ENCODE measurements at places on chromosomes 7 and 10.
A peak's percentile ranks its signal among the peaks of the same experiment; 100 is the strongest.

- no peak for DNase-seq
Observed at GRCh38 chr10:99395750-99396445, 34.5 kb downstream of the GOT1 start.

GRCh38 chr7:134829380-134829986 lies 50.0 kb downstream of the CALD1 start:
- no peak for DNase-seq

DNA sequence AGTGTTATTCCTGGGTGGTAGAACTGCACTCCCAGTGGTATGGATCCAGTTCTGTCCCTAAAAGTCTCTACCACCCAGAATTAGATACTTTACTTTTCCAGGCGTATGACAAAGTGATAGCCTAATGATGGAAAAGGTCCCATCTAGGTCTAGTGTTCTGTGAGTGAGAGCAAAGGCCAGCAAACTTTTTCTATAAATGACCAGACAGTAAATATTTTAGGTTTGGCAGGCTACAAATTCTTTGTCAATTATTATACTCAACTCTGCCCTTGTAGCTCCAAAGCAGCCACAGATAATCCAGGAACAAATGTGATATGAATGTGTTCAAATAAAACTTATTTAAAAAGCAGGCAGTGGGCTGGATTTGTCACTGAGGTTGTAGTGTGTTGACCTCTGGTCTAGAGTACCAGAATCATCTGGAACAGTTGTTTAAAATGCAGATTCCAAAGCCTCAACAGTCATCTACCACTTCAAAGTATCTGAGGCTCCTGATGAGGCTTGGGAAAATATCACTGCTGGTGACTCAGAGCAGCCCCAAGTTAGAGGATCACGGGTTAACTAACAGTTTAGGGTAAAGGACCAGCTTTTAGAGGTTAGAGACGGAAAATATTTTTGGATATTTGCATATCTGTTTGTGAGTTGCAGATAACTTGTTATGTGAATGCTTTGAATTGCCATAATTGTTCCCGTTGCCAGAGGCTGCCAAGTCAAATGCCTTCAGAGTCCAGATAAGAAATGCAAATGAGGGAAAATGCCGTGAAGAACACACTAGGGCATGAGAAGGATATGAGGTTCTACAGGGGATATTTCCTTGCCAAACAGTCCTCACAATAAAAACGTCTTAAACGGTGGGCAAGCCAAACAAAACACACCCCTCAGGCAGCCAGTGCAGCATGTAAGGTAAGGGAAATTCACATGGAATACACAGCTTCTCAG lies 19.4 kb downstream of the NRAP start:
- no peak for DNase-seq

GRCh38 chr10:78038105-78038504 lies 4.4 kb downstream of the RPS24 start:
- no peak for DNase-seq

DNA sequence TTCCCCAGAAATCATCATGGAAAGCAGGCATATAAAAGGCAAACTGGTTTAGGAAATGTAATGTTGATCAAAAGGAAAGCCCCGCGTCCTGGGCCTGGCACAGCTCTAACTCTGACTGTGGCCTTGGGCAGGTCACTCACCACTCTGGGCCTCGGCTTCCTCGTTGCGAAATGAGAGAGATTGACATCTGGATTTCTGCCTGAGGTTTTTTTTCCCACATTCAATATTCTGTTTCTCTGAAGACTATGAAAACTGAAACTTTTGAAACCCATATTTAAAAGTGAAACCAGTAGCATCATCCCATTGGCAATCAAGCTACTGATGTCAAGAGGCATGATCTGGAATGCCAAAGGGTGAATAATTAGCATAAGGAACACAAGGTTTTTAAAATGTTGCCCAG lies 369.7 kb upstream of the NPVF start:
- DNase-seq = no peak

DNA sequence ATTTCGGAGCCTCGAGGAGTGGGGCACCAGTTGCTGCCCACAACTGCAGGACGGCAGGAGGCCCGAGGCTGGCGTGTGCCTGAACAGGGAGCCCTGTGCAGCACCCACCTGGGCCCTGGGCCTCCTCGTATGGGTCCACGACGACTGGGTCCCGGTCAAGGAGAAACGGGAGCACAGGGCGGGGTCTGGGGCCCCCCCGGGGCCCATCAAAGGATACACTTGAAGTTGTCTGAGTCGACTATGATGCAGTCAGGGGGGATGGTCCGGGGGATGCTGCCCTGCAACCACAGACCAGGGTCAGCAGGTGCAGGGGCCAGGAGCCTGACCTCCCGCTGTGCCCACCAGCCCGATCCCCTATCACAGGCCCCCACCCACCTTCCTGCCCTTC lies 28.5 kb upstream of the NKX6-2 start:
- no peak for DNase-seq

DNA sequence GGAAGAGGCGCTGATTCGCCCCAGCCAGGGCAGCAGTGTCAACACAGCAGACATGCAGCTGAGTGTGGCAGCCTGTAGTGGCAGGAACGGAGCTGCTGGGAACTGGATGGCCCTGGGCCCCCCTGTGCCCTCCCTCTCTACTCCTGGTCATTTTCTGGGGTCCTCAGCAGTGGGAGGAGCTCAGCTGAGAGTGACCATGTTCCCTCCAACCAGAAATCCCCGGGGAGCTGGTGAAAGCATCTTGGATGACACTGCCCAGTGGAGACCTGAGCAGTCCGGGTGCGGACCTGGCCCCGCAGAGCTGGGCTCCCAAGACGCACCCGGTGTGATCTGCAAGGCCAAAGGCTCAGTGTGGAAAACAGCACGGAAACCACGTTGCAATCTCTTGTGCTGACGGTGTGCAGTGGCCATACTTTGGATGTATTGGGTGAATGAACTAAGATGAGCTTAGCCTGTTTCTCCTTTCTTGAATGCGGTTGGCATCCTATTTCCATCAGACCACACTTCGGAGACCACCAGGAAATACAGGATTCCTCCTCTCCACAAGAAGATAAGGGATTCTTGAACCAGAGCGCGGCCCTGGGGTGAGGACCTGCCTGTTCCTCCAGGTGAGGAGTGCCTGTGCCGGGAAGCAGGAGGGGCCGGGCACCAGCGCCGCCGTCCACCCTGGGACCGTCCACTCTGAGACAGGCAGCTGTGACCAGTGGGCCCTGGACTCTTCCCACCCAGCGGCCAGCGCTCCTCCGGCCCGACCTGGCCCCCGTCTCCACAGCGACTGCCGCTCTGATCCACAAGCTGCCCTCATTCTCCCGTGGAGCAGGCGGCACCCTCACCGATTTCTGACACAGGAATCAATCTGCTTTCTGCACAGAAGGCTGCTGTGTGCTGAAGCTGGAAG lies 93.5 kb upstream of the DIP2C start:
- peak; percentile 6 for DNase-seq

GRCh38 chr10:92761571-92761970 lies 71.8 kb downstream of the HHEX start:
- no peak for DNase-seq

DNA sequence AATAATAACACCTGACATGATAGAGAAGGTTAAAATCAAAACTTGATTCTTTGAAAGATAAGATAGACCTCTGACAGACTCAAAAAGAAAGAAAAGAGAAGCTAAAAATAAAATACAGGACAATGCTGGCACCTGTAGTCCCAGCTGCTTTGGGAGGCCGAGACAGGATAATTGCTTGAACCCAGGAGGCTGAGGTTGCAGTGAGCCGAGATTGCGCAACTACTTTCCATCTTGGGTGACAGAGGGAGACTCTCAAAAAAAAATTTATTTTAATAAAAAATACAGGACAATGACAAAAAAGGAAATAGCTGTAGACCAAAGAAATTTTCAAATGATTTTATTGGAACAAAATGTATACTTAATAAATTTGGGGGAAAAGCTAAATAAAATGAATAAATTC lies 263.2 kb downstream of the SDK1 start:
- no peak for DNase-seq

GRCh38 chr10:110960333-110960712 lies 40.9 kb downstream of the SHOC2 start:
- DNase-seq = no peak

DNA sequence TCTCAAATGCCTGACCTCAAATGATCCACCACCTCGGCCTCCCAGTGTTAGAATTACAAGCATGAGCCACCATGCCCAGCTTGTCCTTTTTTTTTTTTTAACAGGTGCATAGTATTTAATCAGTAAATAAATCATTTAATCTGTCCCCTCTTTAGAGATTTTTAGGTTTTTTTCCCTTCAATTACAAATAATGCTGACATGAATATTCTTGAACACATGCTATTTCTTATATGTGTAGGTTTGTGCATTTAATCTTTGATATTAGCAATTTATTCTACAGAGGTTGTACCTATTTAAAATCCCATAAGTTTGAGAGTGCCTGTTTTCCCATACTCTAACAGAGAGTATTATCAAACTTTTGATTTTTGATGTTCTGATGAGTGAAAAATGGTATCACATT lies 24.2 kb upstream of the ARMC3 start:
- DNase-seq = no peak

DNA sequence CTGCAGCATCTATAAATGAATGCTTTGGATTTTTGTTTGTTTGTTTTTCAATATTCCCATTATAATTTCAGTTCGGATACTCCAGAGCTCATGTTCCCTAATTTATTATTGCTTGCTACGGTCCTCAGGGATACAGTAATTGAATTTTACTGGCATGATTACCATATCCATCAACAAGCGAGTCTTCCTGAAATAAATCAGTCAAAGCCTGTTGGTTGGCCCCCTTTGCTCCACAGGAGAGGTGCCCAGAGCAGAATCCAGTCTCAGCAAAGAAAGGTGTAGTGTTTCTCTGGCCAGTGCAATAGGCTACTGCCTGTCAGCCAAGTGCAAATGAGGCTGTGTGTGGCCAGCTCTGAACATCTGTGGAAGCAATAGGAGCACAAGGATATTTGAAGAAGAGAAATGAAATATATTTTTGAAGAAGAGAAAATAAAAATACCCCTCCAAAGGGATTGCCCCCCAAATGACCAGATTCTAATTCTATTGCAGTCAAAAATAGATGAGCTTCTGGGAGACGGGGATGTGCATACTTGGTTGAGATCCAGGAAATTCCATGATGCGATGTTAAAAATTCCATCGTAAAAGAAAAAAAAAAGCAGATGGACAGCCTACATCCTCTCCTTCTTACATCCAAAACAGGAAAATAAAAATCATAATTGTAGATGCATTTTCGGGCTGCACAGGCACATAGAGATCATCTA lies 18.1 kb downstream of the TRIL start:
- peak; percentile 62 for DNase-seq

DNA sequence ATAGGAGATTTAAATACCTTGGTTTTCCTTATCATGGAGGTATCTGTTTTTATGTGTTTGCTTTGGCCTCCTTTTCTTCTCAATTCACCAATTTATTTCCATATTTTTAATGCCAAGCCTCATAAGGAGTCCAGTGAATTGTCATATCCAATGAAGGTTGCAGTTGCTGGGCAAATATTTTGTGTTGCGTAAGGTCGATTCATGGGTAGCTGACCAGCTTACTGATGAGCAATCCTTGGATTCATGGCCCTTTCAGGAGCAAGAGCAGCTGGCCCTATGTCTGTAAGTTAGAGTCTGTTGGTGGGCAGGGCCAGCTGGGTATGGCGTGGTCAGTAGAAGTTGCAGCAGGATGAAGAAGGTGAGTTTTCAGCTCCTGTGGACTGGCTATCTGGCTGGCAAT lies 182.9 kb downstream of the PFKFB3 start:
- no peak for DNase-seq

DNA sequence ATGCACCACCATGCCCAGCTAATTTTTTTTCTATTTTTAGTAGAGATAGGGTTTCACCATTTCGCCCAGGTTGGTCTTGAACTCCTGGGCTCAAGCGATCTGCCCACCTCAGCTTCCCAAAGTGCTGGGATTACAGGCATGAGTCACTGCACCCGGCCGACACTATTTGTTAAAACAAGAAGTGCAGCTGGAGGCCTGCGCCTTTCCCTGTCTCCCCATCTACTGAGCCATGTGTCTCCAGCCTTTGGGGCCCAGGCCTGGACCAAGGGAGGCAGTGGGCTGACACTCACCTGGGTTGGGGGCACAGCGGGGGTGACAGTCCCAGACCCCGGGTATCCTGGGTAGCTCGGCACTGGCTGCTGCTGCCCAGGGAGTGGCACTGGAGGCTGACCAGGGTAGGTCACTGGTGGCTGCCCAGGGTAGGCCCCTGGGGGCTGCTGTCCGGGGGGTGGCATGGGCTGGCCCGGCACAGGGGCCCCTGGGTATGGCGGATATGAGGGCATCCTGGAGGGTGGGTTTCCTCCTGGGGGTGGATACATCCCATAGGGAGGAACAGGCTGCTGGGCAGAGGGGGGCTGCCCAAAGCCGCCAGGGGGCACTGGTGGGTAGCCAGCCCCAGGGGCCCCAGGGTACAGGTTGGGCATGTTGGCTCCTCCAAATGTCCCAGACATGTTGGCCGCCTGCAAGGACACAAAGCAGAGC lies 36.3 kb downstream of the PLAC9 start:
- DNase-seq = peak; percentile 38

DNA sequence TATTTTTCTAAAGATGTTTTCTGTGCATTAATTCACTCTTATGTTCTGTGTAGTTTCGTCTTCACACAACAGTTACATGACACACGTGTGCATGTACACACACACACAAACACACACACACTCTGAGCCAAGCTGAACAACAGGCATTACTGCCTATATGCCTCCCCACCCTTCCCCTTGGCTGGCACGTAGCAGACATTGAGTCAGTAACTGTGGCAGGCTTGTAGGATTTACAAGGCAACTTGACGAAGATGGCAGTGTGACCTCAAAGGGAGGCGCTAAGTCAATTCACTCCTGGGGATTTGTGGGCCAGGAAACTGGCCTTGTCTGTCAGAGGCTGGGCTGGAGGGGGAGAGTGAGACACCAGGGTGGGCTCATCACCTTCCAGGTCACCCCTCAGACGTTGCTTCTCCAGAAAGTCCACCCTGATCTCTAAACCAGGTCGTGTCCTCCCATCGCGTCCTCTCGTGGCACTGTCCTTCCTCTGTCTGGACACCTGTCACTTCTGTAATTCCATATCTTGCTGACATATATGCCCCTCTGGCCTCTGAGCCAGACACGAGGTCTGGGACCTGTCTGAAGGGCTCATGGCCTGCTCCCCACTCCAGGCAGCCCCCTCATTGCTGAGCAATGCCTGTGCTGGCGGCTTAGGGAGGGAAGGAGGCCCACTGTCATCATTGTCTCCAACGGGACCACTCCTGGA lies 41.1 kb upstream of the INPP5A start:
- DNase-seq = no peak

- DNase-seq = no peak
Observed at GRCh38 chr10:4639960-4640359, 186.0 kb upstream of the AKR1E2 start.

- DNase-seq = no peak
Observed at GRCh38 chr10:127405221-127405620, 143.9 kb upstream of the NPS start.

GRCh38 chr7:155428171-155428834 lies 29.6 kb upstream of the EN2 start:
- DNase-seq = no peak

GRCh38 chr10:103605359-103606096 lies 112.0 kb downstream of the NEURL1 start:
- peak; percentile 82 for DNase-seq

GRCh38 chr7:155491812-155492211 lies 33.9 kb downstream of the EN2 start:
- no peak for DNase-seq

Data from HEK293T (cell line).